ENCODE measurements at places on chromosomes 6 and 20.

GRCh38 chr6:24949020-24949569, 13.3 kb upstream of the RIPOR2 start:
- DNase-seq, result no peak

DNA sequence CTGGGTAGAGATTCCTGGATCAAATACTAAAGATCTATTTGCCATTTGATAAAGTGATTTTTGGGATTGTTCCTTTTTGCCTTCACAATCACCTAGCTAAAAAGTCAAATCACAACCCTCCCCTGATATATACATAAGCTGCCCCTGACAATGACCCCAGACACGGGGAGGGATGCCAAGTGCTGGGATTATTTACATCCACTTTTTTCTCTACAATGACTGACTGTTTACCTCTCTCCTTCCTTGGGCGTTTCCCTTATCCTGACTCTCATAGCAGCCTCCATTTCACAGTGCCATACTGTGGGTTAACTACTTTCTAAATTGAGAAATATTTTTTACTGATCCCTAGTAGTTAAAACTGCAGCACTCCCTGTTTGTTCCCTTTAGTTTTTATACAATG, 150.8 kb upstream of the TMEM170B start:
- DNase-seq, result no peak

GRCh38 chr6:63509652-63510352, 62.5 kb upstream of the LOC128125822 start:
- no peak for DNase-seq

GRCh38 chr6:89818977-89819335, 638 bp downstream of the MDN1 start:
- no peak for DNase-seq

- DNase-seq, result no peak
Observed at GRCh38 chr6:170203212-170203611, 87.7 kb downstream of the DLL1 start.

GRCh38 chr6:36769676-36770499, 69.4 kb downstream of the CPNE5 start:
- DNase-seq, result no peak

DNA sequence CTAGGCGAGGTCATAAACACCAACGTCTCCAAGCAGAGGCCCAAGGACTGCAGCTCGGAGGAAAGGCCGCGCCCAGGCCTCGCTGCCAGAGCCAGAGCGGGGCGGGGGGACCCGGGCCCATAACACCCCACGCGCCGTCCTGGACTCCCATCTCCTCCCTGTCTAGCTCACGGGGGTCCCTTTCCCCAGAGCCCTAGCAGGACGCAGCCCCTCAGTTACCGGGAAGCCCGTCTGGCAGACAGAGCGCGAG, 44.9 kb downstream of the MDFI start:
- DNase-seq, result no peak

DNA sequence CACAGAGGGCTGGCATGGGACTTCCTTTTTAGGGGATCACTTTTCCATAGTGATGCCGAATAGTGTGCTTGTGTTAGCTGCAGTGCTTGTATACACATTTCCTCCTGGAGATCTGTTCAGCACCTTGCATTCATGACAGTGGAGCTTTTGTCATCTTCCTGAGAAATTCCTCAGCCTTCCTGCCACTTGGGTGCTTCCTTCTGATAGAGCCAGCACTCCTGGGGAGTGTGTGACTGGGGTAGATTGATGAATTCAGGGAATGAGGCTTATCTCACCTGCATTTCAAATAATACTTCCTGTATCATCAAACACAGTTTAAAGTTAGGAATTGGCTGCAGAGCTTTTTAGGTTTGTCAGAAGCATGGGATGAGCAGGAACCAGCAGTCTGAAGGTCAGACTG, 48.8 kb upstream of the SCGN start:
- no peak for DNase-seq
